OCI-LY7 (cell line): ENCODE measurements at places on chromosomes 1 and 21.
A peak's percentile ranks its signal among the peaks of the same experiment; 100 is the strongest.

GRCh38 chr1:32350785-32351398 lies 11.4 kb downstream of the FAM229A start:
- peak; percentile 85 for DNase-seq

DNA sequence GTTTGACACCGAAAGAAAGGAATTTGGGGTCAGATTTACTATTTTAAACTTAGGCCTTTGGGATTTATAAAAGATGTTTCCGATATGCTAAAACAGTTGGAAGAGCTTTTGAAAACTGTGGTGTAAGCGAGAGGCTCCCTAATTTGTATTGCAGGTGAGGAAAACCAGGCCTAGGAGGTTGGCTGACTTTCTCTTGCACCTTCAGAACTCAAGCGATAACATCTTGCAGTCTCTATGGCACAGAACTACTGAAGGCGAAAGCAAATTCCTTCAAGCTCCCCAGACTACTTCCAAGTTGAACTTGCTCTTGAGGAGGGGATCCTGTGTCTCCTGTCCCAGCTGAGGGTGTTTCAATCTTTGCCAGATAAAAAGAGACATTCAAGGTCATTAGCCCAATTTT lies 685.7 kb downstream of the ADGRL2 start:
- no peak for DNase-seq

GRCh38 chr1:227768125-227768439 lies 32.8 kb downstream of the SNAP47 start:
- DNase-seq: no peak

DNA sequence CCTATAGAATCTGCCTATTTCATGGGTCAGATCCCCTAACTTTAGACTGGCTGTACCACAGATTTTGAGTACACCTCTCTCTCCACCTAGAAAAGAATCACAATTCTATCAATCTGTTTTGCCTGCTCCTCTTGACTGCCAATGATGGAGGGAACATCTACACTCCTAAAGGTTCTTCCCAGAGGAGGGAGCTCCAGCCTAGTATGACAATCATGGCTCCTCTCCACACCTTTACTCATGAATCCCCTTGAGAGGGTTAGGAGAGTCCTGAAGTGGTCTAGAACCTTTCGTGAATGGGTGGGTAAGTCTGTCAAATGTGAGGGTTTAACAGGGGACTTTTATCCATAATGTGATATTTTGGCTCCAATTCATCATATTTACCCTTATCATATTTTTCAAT lies 48.0 kb downstream of the DNAI4 start:
- no peak for DNase-seq

GRCh38 chr1:180946541-180947498 lies 34.1 kb downstream of the KIAA1614 start:
- no peak for DNase-seq

GRCh38 chr1:26003756-26004155 lies 5.9 kb upstream of the PAFAH2 start:
- no peak for DNase-seq

DNA sequence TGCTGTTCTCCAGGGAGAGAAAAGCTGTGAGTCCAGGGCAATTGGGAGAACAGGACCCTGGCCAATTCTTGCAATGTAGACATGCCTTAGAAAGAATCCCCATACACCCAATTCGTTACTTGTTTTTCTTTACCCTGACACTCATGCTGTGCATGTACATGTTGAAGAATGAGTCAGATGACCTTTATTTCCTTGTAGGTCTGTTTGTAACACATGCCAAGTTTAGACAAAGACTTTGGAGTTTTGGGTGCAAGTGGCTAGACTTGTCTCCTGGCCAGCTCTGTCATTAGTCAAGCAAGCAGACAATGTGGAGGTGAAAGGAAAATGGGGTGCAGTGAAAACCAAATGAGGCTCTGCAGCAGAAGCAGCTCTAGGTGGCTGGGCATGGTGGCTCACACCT lies 38.1 kb downstream of the GNPAT start:
- DNase-seq: no peak

DNA sequence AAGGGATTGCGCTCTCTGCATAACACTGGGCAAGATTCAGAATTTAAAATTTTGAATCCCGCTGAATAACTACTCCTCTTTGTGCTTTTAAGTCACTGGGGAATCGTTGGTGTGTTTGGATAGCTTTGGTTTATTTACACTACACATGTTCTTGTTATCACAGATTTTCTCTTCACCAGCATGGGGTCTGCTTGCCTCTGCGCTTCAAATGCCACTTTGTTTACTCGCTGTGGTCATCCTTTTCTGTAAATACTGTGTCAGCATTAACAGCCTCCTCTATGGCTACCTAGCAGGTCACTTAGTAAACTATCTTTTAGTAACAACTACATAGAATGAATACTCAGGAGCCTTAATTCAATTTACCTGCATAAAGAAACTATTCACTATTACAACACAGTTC lies 14.4 kb upstream of the KCNH1 start:
- DNase-seq: no peak

- DNase-seq: no peak
These were observed 352.3 kb downstream of the RYR2 start for GRCh38 chr1:237394281-237394680.

DNA sequence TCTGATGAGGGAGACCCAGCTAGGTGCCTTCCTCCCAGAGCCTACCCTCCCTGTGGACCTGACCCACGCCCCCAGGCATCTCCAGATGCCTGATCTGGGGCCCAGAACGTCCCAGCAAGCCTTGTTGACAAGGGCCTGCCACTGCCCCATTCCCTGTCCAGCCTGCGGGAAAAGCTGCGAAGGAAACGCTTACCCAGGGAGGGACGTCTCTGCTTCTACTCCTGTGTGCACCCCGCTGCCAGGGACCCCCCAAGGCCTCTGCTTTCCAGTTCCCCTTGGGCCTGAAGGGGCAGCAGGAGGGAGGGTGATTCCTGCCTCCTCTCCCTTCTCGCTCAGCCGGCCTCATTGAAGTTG lies 11.6 kb upstream of the CLSTN1 start:
- no peak for DNase-seq

DNA sequence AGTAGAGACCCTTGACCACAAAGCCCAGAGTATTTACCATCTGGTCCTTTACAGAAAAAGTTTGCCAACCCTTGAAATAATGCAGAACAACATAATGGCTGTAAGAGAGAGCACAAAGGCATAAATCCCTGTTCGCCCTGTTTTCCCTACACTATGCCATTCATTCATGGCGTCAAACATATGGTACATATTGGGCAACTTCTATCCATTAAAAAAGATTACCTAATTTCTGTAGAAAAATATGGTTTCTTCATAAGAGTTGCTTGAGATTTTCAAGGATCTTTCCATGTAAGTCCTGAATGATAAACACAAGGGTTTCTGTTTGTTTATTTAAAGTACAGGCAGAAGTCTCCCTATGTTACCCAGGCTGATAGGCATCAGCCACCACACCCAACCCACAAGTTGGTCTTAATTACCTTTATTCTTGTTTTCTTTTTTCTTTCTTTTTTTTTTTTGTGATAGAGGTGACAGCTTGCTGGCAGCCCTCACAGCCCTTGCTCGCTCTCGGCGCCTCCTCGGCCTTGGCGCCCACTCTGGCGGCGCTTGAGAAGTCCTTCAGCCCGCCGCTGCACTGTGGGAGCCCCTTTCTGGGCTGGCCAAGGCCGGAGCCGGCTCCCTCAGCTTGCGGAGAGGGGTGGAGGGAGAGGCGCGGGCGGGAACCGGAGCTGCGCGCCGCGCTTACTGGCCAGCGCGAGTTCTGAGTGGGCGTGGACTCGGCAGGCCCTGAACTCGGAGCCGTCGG lies 68.3 kb upstream of the NR5A2 start:
- DNase-seq: no peak

- DNase-seq: no peak
These were observed 225.0 kb downstream of the PBX1 start for GRCh38 chr1:164783778-164784555.

DNA sequence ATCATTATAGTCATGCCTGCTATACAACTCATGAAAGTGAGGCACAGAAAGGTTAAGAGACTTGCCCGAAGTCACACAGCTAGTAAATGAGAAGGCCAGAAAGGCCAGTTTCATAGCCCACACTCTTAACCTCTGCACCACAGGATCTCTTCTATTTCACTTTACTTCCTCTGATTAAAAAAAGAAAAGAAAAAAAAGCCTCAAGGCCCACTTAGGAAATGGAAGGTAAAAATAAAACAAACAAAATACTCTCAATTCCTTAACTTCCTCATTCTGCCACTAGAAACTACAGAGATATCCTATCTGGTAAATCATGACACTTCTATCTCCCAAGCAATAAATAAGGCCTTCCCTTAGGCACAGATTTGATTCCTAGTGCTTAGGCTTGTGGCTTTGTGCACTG lies 7.6 kb upstream of the ENAH start:
- DNase-seq: peak; percentile 58

- no peak for DNase-seq
These were observed 45.3 kb upstream of the PLPPR4 start for GRCh38 chr1:99218999-99219398.

DNA sequence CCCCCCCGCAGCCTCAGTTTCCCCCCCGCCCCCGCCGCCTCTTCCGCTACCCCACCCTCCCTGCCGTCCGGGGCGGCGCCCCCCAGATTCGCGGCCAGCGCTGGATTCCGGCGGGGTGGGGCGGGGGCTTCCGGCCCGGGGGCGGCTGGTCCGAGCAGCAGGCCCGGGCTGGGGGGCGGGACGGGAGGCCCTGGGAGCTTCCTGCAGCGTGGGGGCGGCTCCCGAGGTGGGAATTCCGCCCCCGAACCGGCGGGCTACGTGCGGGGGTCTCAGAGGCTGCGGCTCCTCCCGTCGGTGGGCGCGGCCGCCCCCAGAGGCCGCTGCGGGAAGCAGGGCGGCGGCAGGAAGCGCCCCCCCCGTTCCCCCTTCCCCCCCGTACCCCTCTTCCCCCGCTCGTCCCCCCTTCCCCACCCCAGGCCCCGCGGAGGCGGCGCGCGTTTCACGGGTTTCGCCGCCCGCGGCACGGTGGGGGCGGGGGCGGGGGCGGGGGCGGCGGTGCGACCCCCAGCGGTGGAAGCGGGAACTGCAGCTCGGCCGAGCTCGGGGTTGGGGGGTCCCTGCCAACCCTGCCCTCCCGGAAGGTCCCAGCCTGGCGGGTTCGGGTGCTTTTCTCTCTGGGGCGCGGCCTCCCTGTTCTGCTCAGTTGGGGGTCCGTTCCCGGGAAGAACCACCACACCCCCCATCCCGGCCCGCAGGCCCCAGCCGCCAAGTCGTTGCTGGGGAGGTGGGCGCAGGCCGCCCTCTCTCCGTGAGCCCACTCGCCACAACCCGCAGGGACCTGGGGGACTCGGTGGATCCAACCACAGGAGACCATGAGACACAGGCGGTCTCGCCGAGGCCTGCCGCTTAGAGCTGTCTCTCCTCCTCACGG lies 76.3 kb downstream of the MORN1 start:
- peak; percentile 28 for DNase-seq

- DNase-seq: no peak
These were observed 109.7 kb upstream of the SYT6 start for GRCh38 chr1:114263343-114263742.

- no peak for DNase-seq
These were observed 396.3 kb downstream of the SETD4 start for GRCh38 chr21:35663856-35664606.

DNA sequence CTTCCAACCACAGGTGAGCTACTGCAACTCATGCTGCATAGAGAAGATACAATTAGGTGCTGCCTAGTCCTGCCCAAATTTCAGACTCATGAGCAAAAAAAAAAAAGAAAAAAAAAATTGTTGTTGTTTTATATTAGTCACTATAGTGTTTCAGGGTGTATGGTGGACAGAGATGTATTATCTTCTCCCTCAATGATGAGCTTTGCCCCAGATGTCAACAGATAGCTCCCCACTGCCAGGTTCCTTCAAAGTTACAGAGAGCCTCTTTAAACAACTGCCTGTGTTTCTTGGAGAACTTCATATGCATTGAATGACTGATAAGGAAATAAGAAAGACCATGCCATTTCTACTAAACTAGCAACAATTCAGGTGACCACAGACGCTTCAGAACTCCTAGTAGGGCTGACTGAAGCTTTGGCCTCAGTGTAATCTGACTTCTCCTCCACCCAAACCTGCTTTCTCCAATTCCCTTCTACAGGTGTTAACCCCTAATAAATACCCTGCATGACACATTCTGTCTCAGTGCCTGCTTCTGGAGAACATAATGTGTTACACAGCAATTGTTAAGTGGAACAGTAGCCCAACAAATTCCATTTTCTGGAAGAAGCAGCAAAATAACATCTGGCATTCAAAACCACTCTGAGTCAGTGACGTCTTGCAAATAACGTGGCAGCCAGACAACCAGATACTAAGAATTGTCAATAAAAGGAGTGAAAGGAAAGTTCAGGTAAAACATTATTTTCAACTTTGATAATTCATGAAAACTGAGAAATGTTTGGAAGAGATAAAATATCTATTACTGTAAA lies 147.7 kb downstream of the CDC42BPA start:
- DNase-seq: no peak

- DNase-seq: peak; percentile 98
These were observed at the start of gene UTP11 for GRCh38 chr1:38012363-38013226. UTP11 (plus strand) TSS chr1:38012734; CDS start chr1:38012803, 69 bp downstream.

DNA sequence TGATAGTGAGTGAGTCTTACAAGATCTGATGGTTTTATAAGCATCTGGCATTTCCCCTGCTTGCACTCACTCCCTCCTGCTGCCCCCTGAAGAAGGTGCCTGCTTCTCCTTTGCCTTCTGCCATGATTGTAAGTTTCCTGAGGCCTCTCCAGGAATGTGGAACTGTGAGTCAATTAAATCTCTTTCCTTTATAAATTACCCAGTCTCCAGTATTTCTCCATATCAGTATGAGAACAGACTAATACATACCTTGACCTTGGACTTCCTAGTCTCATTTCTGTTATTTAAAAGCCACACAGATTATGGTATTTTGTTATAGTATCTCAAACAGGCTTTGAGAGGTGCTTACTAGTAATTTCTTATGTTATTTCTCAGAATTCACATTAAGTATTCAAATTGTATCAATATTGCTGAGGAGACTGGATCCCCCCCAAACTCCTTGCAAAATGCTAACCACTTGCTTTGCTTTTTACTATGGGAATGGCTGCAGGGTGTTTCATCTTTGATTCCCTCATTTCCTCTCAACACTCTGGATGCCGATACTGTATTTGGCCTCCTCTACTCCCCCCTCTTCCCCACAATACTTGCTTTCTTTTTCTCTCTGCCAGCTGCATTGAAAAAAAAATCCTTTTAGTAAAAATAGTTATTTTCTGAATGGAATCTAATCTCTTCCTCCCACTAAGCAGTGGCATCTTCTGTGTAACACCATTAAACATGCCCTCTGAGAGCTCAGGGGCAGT lies 96.9 kb upstream of the WLS start:
- DNase-seq: no peak

DNA sequence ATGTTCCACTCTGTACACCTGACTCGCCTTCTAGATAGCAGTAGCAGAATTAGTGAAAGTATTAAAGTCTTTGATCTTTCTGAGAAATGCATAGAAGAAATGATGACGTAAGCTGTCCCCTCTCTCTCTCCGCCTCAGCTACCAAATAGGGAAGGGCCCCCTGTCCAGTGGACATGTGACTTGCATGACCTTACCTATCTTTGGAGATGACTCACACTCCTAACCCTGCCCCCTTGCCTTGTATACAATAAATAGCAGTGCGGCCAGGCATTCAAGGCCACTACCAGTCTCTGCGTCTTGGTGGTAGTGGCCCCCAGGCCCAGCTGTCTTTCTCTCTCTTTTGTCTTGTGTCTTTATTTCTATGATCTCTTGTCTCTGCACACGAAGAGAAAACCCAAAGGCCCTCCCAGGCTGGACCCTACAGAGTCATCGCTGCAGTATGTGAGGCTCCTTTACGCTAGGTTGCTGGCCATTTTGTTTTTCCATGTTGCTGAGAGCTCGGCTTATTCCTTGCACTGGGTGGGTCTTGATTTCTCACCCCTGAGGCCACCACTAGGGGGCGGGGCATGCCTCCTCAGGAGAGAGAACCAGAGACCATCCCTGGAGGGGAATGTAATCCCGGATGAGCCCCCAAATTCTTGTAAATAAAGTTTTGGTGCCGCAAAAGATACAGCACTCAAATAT lies 16.0 kb upstream of the ZBTB8B start:
- DNase-seq: peak; percentile 44
